ENCODE measurements at places on chromosomes 6 and 20.

- DNase-seq = no peak
These were observed 15.0 kb downstream of the CALHM6 start for GRCh38 chr6:116476002-116476678.

GRCh38 chr20:44683263-44684046 lies 31.7 kb upstream of the CCN5 start:
- peak; percentile 46 for DNase-seq

DNA sequence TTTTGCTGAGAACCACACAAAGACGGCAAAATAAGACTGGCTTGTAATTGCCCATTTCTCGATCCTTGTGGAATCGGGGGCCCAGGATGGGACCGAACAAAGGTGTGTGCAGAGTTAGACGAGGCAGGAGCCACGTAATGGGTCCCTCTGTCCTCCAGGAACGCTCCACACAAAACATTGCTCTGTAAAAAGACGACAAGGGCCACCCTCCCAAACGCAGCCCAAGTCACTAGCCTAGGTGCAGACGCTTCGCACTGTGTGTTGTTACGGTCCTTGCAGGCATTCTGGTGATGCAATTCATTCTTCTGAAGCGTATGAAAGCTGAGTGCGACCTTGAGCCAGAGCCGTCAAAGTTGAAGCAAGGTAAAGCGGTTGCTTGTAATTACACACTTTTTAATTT lies 363.4 kb downstream of the TAF4 start:
- DNase-seq = no peak

DNA sequence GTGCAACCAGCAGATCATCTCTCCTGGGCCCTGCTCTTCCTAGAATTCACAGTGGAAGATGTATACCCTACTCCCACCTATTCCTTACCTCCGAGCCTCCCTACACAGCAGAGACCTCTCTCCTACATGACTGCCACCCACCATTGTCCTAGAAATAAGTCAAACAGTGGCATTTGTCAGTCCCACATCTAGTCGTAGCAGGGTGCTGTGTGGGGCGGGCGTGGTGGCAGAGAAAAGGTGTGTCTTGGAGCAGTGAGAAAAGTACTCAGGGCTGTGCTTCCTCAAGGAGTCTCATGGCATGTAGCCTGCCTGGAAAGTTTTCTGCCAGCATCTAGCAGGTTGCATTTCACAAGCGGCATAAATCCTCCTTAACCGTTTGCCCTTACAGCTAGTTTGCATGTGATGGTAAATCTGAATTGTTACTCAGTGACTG lies 59.4 kb upstream of the PTGIS start:
- no peak for DNase-seq

DNA sequence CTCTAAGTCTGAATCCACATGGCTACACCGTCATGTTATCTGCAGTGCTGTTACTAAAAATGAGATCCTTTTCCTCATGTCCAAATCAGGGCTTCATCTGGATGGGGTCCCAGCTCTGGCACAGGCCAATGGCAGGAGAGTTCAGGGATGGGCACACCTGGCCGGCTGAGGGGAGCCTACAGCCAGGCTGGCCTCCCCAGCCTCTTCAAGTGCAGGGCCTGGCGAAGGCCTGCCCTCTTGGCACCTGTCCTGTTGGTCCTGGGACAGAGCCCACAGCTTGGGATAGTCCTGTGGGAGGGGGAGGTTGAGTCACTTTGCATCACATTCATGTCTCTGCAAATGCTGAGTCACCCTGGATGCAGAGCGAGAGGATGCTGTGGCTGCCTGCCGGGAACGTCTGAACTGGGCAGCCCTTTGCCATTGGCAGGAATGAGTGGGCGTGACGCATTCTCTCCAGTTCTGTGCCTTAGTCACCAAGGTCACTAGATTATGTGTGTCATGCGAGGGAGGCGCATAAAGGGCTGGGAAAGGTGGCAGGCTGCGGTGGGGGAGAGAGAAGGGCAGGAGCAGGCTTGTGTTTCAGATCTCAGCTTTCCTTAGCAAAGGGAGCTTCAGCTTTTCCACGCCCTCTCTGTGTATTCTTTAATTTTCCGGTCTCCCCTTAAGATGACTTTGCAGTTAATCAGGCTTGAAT lies 223.2 kb upstream of the ECI2 start:
- peak; percentile 100 for DNase-seq

- no peak for DNase-seq
These were observed 53.0 kb downstream of the ERMARD start for GRCh38 chr6:169804427-169804826.

DNA sequence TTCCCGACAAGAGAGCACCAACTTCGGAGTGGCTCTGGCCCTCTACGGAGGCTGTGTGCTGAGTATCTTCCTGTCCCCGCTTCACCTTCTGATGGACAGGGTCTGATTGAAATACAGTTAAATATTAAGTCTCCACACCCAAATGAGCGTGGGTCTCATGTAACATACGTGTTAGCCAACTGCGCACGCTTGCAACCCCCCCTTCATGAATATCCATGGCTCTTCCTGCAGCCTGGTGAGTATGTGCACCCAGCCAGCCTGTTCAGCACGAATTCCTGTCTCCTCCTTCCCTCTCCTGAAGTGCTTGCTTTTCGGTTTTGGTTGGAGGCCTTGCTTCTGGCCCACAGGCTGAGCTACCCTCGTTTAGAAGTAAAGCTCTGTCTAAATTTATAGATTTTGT lies 102.9 kb upstream of the FRMD1 start:
- no peak for DNase-seq

GRCh38 chr6:13013681-13014503 lies 297.3 kb downstream of the PHACTR1 start:
- no peak for DNase-seq

DNA sequence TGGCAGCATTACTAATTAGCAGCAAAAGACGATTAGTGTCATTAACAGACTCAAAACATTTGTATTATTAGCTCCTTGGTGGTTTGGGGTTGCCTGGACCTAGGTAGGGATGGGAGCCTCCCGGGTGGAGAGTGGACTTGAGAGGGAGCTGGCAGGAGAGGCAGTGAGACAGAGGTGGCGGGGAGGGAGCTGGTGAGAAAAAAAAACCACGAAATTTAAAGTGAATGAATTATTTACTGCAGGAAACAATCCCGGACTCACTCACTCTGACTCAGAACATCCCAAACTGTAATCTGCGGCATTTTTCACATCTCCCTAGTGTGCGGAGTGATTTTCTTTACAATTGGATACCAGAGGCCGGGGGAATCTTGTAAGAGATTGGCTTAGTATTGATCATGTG lies 14.3 kb upstream of the CDH22 start:
- DNase-seq = no peak

- DNase-seq = peak; percentile 37
These were observed 161.4 kb downstream of the LY86 start for GRCh38 chr6:6749702-6750491.

GRCh38 chr6:45535933-45536332 lies 158.2 kb upstream of the SUPT3H start:
- no peak for DNase-seq

GRCh38 chr6:162854734-162855191 lies 127.0 kb downstream of the PACRG start:
- DNase-seq = no peak

- DNase-seq = peak; percentile 28
These were observed 49.2 kb downstream of the FRK start for GRCh38 chr6:116011520-116011919.

- no peak for DNase-seq
These were observed 4.7 kb downstream of the CDS2 start for GRCh38 chr20:5131502-5131901.

All from RCC 7860 (cell line).